ENCODE measurements at places on chromosomes 7 and 10.

- DNase-seq: peak; percentile 95
Observed at GRCh38 chr10:133258818-133259601, 17.7 kb downstream of the ADAM8 start.

DNA sequence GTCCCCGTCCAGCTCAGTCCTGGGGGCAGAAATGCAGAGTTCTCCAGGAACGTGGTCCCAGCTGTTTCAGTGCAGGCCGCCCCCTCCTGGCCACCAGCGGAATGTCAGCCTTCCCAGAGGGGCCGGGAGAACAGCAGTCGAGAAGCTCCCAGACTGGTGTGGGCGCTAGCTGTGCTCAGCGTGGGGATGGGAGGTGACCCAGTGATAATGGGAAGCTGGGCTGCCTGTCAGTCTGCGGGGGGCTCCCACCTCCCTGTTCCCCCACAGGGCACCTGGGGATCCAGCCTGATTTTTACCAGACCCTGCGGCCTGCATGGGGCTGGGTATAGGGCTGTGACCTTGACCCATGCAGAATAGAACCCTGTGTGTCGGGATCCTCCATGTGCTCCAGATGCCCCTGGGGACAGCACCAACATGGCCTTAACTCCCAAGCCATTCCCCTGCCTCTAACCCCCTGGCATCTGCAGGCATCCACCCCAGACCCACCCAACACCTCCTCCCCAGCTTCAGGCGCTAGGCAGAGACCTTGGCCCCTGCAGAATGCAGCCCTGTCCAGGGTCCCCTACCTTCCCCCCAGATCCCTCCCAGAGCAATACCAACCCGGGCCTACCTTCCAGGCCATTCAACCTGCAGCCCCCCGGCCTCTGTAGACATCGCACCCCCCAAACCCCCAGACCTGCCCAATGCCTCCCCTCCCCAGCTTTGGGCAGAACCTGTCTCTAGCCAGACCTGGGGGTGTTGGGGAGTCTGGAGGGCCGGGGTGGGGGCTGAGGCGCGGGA is 880 bp upstream of the ELN start:
- peak; percentile 40 for DNase-seq

DNA sequence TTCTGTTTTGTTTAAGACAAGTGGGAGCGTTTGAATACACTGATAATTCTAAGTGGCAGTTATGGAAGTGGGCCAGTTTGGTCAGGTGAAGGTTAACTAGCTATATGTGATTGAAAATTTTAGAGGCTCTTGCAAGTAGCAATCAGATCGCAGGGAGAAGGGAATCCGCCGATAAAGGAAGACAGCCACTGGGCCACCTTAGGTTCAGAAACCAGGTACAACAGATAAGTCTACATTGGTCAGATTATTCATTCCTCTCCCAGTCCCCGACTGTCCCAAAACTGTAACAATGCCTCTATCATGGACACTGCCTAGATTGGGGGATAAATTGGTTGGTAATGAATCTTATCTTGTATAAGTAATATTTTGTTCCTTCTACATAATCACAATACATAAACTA is 8.9 kb downstream of the ANK3 start:
- DNase-seq: no peak

DNA sequence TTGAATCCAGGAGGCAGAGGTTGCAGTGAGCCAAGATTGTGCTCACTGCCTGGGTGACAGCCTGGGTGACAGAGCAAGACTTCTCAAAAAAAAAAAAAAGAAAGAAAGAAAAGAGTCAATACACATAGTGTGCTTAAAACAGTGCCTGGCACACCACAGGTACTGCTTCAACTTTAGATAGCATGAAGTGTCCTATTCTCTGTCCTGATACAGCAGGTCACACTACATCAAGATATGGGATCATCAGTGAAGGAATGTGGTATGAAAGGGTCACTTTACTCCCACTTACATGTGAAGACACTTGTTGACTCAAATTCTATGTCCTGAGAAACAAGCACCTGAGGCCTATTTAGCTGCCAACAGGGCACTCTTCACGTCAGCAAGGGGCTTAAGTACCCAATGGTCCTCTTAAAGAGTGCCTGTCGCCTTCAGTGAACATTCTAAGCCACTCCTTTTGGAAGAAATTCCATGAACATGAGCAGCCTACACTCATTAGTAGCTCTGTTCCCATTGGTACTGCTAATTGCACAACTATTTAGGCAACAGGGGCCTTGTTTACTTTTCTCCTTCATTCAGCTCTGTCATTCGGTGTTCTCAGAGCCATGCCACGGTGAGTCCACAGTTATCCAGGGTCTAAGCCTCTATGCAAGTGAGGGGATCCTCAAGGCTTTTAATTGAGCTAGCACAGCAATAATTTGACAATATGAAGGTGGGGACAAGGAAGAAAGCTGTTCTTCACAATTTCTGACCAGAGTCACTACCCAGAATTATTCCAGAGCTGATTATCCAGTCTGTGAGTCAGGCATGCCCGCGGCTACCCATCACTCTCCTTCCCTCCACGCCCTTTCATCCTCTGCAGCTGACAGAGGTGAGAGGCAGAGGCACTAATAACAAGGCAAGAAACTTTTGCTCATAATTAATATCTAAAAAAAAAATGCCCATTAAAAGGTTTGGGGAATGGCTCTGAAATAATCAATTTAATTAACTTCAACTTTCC is 56.6 kb upstream of the PTN start:
- DNase-seq: no peak

GRCh38 chr7:33841705-33842129 is 63.6 kb upstream of the BMPER start:
- DNase-seq: no peak

DNA sequence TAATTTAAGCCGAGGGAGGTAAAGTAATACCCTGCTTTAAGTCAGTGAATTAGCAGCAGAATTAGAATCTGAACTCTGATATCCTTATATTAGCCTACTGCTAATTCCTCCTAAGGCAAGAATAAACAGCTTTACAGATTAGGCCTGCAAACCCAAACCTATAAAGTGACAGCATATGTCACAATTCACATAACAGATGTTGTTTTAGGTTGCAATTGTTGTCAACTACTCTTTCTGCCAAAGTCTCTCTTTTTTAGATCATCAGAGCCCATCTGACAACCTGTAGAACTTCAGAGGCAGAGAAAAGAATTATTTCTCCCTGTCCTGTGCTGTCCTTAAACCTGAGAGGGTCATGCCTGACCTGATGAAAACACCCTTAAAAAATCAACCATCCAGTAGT is 167.2 kb downstream of the PRKG1 start:
- no peak for DNase-seq

DNA sequence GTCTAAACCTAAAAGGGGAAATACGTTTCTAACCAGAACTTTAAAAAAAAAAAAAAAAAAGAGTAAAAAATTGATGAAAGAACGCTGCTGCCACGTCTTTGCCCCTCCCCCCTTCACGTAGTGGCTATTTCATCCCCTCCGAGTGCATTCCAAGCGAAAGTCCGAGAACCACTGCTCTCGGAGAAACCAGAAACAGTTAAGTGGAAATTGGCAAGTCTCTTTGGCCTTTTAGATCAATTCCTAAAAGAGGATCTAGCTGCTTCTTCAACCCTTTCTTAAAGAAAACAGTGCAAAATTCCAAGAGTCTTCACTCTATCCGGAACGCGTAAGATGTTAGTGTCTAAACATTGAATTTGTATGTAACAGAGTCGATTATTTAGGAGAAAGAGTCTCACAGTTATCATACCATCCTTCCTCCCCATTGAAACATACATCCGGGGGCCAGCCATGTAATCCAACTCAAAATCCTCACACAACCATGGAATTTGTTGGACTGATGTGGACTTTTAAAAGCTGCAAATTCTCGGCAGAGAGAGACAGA is 1.1 kb downstream of the P4HA1 start:
- DNase-seq: peak; percentile 59

GRCh38 chr10:10010397-10010796 is 1007.3 kb upstream of the CELF2 start:
- DNase-seq: no peak

- DNase-seq: no peak
Observed at GRCh38 chr10:3132036-3133025, 40.3 kb downstream of the PITRM1 start.

- DNase-seq: no peak
Observed at GRCh38 chr10:48343921-48344598, 37.6 kb downstream of the MAPK8 start.

DNA sequence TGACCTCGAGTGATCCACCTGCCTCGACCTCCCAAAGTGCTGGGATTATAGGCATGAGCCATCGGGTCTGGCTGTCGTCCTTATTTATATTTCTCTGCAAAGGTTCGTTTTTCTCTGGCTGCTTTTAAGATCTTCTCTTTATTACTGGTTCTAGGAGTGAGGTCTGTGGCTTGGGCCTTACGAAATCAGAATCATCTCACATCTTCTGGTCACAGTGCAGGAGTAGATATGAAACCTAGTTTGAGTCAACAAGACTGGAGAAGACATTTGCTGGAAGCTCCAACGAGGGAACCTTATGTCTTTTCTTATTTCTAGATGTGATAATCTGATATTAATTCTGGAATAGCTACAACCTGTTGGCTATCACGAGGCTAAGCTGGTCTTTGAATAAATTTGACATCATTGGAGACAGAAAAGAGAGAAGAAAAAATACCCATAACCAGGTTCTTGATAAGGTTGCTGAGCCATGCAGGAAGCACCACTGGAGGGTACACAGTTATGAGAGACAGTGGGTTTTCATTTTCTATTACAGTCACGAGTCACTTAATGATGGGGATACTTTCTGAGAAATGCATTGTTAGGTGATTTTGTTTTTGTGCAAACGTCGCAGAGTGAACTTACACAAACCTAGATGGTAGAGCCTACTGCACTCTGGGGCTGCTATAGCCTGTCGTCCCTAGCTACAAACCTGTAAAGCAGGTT is 25.6 kb upstream of the IL15RA start:
- DNase-seq: no peak

DNA sequence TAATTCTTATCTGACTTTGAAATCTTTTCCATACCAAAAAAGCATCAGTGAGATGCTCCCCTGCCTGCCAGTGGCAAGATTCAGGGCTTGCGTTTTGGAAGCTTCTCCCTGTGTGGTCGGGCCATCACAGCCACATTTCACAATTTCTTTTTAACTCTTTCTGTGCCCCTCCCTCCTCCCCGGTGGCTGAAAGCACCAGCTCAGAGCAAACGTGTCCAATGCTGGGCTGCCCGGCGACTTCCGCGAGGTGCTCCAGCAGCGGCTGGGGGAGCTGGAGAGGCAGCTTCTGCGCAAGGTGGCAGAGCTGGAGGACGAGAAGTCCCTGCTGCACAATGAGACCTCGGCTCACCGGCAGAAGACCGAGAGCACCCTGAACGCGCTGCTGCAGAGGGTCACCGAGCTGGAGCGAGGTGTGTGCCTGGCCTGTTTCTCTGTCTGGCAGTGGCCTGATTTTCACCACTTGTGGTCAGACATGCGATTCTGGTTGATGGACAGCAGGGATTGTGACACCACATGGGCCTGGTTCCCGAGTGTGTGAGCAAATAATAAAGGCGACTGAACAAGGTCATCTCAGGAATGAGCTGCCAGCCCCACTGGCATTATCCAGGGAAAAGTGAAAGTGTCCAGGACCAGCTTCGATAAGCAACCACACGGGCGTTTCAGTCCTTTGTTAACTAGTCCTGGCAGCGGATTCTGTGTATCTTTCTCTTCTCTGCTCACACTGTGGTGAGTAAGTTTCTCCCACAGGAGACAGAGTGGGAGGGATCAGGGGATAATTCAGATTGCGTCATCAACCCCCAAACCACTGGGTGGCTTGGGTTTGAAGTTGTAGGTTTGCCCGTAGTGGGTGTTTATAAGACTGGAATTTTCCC is 2.6 kb downstream of the NPTX2 start:
- no peak for DNase-seq

DNA sequence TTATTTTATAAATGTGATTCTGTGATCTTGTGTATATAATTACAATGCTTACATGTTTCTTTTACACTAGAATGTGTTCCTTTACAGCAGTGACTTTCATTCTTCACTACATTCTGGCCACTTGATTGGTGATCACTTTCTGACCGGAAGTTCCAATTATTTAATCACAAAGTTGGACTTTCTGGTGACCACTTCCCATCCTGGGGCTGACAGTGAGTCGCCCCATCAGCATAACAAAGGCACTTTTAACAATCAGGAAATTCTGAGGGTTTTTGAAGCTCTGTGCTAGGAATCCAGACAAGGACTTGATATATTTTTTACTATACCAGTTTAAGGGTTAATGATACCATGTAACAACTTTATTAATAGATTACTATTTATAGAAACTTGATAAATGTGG is 282.3 kb upstream of the KAT6B start:
- DNase-seq: no peak

DNA sequence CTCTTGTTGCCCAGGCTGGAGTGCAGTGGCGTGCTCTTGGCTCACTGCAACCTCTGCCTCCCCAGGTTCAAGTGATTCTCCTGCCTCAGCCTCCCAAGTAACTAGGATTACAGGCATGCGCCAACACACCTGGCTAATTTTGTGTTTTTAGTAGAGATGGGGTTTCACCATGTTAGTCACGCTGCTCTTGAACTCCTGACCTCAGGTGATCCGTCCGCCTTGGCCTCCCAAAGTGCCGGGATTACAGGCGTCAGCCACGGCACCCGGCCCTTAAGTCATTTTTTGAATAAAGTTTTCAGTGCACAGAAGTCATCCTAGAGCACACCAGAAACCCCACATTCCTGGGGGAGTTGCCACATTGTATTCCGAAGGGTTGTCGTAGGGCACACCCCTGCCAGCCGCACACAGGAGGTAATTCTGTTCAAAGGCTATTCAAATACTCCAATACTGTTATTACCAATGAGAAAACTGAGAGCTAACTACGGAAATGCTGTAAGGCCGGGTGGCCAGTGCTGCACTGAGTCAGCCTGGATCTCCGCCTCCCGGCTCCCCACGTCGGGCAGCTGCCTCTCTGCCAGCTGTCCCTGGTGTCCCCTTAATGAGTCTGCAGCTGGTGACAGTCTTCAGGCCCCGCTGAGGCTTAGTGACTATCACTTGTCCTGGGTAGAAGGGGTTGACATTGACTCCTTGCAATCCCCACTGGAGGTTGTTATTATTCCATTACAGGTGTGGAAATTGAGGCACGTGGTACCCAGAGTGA is 8.6 kb upstream of the RFC2 start:
- DNase-seq: no peak

- DNase-seq: no peak
Observed at GRCh38 chr7:43769281-43769680, 10.8 kb downstream of the BLVRA start.

DNA sequence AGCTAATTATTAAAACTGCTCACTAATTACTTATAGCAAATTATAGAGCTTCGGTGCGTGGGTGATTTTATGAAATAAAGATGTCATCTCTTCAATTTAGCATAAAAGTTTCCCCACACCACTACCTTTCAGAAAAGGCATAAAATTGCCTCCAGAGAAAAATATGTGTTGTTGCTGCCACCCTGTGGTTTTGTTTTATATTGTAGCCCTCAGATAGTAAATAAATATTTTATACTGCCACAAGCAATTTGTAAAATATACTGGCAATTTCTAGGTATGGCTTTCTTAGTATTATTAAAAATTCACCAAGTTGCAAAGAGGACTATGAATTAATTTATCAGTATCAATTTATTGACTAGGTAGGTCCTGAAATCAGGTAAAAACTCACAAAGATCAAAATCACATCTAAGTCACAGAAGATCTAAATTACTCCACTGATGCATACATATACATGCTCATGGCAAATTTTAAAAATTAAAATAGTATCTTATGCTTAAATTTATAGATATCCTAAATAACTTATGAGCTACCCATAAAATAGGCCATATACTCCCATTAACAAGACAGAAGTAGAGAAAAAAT is 26.5 kb downstream of the ASNS start:
- peak; percentile 4 for DNase-seq

All from CD4-positive, alpha-beta memory T cell (primary cell).